ENCODE measurements at places on chromosomes 6 and 20.

DNA sequence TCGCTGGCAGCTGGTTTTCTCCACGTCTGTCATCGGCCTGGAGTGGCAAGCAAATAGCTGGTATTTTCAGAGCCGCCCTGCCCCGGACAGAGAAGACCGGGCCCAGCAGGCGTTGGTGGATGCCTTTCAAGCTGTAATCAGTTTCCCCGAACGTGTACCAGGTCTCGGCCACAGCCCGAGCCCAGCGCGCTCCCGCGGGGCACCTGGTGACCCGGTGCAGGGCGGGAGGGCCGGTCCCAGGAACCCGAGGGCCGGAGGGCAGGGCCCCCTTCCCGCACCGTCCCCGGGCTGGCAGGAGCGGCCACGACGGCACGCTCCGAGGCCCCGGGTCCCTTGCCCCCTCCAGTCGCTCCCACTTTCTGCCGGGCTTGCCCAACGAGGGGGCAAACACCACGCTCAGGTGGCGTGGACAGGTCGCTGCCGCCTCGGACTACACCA, 348 bp upstream of the PYGB start:
- DNase-seq, result peak; percentile 15

DNA sequence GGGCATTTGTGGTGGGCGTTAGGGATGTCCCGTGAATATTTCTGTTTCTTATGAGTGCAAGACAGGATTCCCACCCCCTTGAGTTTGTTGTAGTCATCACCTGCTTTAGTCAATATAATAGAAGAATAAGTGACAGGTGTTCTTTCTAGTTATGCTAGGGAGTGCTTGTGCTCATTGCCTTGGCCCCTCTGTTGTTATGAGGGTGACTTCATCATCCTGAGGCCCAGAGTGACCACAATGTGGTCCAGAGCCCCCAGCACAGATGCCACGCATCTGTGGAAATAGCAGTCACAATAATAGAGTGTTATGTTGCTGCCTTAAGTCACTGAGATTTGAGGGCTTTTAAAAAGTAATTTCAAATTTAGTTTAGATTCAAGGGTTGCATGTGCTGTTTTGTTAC, 42.4 kb downstream of the GGTLC1 start:
- no peak for DNase-seq

DNA sequence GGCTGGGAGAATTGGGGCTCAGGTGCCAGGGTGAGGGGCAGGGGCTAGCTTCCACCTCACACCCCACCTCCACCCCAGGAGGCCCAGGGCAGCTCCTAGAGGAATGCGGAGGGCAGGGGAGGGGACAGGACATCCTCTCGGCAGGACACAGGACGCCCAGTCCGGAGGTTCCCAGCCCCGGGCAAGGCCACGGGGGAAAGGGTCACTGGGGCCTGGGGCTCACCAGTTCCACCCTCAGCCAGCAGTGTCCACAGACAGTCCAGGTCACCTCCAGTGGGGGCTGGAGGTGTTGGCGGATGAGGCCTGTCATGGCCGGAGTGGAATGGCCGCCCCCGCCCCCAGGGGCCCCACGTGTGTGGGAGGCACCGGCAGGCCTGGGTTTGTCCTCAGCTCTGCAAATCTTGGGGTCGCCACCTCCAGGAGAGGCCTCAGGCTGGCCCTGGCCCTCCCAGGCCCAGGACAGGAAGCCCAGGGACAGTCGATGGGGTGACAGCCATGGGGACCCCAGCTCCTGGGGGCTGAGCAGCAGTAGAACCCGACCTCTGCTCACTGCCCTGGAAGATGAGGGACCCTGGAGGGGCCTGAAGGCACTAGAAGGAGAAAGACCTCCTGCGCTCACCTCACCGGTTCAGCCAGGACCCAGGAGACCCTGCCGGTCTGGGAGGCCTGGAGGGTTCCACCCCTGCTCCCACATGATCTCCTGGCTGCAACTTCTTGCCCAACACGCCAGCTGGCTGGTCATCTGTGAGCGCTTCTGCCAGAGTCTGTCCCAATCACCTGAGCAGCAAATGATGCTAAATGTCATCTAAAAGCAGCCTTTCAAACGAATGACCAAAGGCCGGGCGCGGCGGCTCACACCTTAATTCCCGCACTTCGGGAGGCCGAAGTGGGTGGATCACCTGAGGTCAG, 13.0 kb upstream of the ABHD16B start:
- DNase-seq, result no peak

DNA sequence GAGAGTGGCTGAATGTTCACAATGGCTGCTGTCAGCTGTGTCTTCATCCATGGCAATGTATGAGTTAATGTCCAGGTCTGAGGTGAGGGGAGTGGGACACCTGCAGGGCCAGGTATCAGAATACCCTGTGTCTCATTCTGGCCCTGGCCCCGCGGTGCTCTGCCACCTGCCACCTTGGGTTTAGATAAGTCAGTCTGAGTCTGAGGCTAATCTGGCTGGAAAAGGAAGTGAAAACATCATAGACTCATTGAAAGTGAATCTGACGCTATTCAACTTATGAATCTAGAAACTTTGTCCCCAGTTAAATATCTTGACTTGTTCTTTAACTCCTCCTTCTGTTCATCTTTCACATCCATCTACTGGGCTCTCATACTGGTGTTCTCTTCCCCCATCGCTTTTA, 267.1 kb upstream of the JAG1 start:
- DNase-seq, result no peak

GRCh38 chr6:4777394-4777935, 1.3 kb downstream of the CDYL start:
- no peak for DNase-seq

- no peak for DNase-seq
Measured at GRCh38 chr6:166450167-166450873, 67.6 kb upstream of the MPC1 start.

GRCh38 chr6:53611342-53611741, 54.2 kb downstream of the KLHL31 start:
- no peak for DNase-seq
